ENCODE measurements at places on chromosomes 6 and 20.

DNA sequence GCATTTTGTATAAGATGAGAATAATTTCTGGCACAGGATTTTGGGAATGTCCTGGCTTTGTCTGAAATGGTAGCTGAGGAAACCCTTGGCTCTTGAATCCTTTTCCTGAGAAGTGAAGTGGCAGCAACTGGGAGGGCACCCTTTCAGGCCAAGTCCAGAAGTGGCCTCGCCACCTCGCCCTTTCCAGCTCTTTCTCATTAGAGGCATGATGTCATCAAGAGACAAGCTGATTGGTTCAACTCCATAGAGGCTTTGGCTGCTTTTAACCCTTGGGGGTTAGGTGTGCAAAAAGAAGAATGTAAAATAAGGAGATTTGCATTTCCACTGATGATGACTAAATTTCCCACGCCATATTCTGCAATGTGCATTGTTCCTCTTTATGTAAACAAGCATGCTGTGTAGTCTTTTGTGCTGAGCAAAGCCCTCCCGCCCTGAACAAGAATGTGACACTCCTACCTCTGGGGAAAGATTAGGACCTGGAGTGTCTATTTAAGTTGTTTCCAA is 116.5 kb downstream of the TCP11 start:
- DNase-seq = peak; percentile 29
- no peaks in the 10 kb centered on the region for H3K36me3 ChIP-seq
- peaks cover 32% of the 10 kb centered on the region for H3K4me1 ChIP-seq
- H3K27me3 ChIP-seq = no peaks in the 10 kb centered on the region
- H3K4me3 ChIP-seq = no peak overlapping the region

- H3K4me3 ChIP-seq = no peak overlapping the region
- H3K36me3 ChIP-seq = no peaks in the 10 kb centered on the region
- H3K4me1 ChIP-seq = no peaks in the 10 kb centered on the region
- no peaks in the 10 kb centered on the region for H3K27me3 ChIP-seq
Observed at GRCh38 chr6:4212588-4212987, 77.2 kb upstream of the ECI2 start.

GRCh38 chr20:23361119-23361475 is 885 bp upstream of the GZF1 start:
- no peaks in the 10 kb centered on the region for H3K36me3 ChIP-seq
- peak overlapping the region; percentile 96 for H3K27ac ChIP-seq
- no peak for DNase-seq
- peak overlapping the region; percentile 76 for H3K4me3 ChIP-seq

- H3K4me1 ChIP-seq = no peaks in the 10 kb centered on the region
- H3K4me3 ChIP-seq = no peak overlapping the region
- no peaks in the 10 kb centered on the region for H3K36me3 ChIP-seq
- DNase-seq = no peak
- no peaks in the 10 kb centered on the region for H3K27me3 ChIP-seq
Observed at GRCh38 chr6:141140905-141141304, 991.8 kb upstream of the GJE1 start.

DNA sequence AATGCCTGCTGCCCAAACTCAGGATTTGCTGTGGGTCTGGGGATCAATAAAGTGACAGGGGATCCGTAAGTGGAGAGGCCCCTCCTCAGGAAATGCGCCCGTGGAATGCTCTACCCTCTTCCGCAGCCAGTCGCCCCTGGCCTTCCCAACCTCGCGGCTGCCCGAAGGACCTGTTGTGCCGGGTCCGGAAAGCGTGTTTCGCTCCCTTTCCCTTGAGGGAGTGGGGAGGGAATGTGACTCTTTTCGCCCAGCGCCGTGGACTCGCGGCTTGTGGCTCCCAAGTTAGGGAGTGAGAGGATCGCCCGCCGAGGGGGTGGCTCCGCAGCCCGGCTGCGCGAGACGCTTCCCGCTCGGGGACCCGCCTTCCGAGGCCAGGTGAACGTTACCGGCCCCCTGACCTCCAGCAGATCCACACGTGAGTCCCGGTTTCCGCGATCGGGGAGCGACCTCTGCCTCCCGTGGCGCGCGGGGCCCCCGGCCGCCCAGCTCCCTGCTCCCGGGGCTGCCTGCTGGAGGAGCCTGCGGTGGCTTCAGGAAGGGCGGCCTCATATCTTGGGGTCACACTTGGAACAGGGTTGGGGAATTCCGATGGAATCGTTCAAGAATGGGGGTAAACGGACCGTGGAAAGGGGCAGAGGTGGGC is 666 bp downstream of the TPD52L1 start:
- no peak for DNase-seq
- H3K4me1 ChIP-seq = peaks cover 35% of the 10 kb centered on the region
- no peaks in the 10 kb centered on the region for H3K27me3 ChIP-seq
- peak overlapping the region; percentile 82 for H3K27ac ChIP-seq
- H3K4me3 ChIP-seq = peak overlapping the region; percentile 86
- no peaks in the 10 kb centered on the region for H3K36me3 ChIP-seq

- H3K4me1 ChIP-seq = no peaks in the 10 kb centered on the region
- H3K27me3 ChIP-seq = no peaks in the 10 kb centered on the region
- H3K4me3 ChIP-seq = no peak overlapping the region
- H3K36me3 ChIP-seq = 0 out of 2 replicates have a peak, but pooled peaks cover 11% of the 10 kb centered on the region
- no peak overlapping the region for H3K27ac ChIP-seq
Observed at GRCh38 chr20:34407962-34408474, 44.9 kb downstream of the ITCH start.

GRCh38 chr20:23043376-23043775 is 6.1 kb downstream of the THBD start:
- no peak overlapping the region for H3K4me3 ChIP-seq
- no peak overlapping the region for H3K27ac ChIP-seq
- no peak for DNase-seq
- H3K36me3 ChIP-seq = no peaks in the 10 kb centered on the region
- peaks cover 34% of the 10 kb centered on the region for H3K27me3 ChIP-seq

- DNase-seq = no peak
- H3K4me1 ChIP-seq = no peaks in the 10 kb centered on the region
- H3K36me3 ChIP-seq = no peaks in the 10 kb centered on the region
- H3K4me3 ChIP-seq = no peak overlapping the region
Observed at GRCh38 chr20:8434326-8434876, 302.3 kb downstream of the PLCB1 start.

GRCh38 chr6:152298055-152298647 is 339.0 kb downstream of the SYNE1 start:
- H3K27ac ChIP-seq = no peak overlapping the region
- DNase-seq = no peak
- H3K4me3 ChIP-seq = no peak overlapping the region
- no peaks in the 10 kb centered on the region for H3K4me1 ChIP-seq

DNA sequence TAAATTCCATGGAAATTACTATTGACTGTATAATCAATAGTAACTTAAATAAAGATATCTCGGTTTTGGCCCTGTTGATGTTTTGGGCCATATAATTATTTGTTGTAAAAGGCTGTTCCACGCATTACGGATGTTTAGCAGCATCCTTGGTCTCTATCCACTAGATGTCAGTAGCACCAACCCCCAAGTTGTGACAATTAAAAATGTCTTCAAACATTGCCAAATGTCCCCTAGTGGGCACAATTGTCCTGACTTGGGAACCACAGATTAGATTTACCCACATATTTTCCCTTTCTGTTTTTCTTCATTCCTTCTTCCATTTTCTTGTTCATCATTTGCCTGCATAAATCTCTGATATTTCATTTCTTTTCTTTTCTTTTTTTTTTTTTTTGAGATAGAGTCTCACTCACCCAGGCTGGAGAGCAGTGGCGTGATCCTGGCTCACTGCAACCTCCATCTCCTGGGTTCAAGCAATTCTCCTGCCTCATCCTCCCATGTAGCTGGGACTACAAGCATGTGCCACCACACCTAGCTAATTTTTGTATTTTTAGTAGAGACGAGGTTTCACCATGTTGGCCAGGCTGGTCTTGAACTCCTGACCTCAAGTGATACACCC is 13.6 kb upstream of the WFDC8 start:
- H3K36me3 ChIP-seq = no peaks in the 10 kb centered on the region
- H3K4me1 ChIP-seq = no peaks in the 10 kb centered on the region
- no peak overlapping the region for H3K27ac ChIP-seq
- H3K27me3 ChIP-seq = no peaks in the 10 kb centered on the region
- peak; percentile 83 for DNase-seq
- H3K4me3 ChIP-seq = no peak overlapping the region

DNA sequence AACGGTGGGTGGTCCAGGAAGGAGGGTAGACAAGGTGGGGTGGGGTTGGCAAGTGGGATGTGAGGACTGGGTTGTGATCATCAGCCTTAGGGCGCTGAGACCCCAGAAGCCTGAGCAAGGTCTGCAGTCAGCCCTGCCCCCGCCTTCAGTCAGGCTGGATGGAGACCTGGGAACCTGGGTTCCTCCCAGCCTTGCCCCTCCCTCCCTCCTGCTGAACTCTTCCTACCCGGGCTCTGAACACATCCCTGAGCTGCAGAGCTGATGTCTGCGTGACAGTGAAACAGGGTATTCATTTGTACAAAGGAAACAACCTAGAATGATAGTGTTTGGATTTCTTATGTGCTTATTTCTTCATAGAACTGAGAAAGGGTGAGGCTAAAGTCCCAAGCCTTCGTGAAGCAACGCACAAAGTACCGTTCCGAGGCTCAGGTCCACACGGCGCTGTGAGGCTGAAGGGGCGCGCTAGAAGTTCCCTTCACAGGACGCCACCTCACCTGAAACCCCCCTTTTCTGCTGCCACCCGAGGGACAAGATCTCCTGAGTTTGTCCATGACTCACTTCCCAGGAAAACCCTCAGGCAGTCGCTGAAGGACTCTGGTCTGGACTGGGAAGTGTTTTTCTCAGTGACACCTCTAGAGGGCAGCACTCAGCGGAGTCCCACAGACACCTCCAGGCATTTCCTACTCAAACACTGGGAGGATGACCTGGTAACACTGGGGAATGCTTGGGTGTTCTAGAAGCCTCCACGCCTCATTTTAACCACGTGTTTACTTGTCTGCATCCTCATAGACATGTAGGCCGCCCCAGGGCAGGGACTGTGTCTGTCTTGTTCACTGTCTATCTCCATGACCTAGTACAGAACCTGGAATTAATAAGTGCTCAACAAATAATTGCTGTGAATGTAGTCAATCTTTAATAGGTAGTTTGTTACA is 1.2 kb downstream of the GSTA5 start:
- DNase-seq = peak; percentile 70
- H3K27ac ChIP-seq = no peak overlapping the region
- no peaks in the 10 kb centered on the region for H3K4me1 ChIP-seq
- H3K27me3 ChIP-seq = no peaks in the 10 kb centered on the region

DNA sequence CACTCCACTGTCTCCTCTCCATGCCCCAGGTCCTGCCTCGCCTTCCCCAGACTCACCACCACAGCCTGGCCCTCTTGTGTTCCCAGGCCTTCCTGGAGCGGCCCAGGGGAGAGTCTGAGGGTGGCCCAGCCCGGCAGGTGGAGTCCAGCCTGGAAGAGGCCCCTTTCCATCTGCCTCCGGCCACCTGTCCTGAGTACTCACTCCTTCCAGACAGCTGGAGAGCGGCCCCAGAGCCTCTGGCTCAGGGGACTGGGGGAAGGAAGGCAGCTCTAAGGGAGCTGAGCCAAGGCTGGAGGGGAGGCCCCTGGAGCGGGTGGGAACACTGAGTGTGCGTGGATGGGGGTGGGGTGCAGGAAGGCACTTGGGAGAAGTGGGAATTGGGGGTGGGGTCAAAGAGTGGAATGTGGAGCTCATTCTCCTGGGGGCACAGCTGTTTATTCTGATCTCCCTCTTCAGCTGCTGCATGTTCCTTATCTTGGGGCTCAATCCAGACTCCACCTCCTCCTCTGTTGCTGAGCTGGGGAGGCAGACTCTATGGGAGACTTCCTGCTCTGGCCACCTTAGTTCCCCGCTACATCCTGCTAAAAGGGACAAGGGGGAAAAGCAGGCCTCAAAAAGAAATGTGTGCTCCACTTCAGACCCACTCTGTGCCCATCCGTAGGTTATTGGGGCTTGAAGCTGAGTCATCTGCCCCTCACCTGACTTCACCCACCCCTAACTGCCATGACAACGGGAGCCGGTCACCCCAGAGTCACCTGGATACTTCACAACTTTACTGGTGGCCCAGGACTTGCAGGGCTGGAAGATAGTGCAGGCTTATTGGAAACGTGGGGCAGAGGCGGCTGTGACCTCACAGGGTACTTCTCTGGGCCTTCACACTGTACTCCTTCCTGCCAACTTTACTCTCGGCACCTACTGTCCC is 19.5 kb upstream of the TAF8 start:
- H3K4me1 ChIP-seq = peaks cover 21% of the 10 kb centered on the region
- H3K4me3 ChIP-seq = no peak overlapping the region
- no peaks in the 10 kb centered on the region for H3K36me3 ChIP-seq
- DNase-seq = no peak

- DNase-seq = peak; percentile 70
- H3K36me3 ChIP-seq = no peaks in the 10 kb centered on the region
- no peaks in the 10 kb centered on the region for H3K27me3 ChIP-seq
- H3K27ac ChIP-seq = no peak overlapping the region
Observed at GRCh38 chr6:31058128-31058894, 48.0 kb downstream of the MUC22 start.

GRCh38 chr20:63574829-63575743 is 1.0 kb upstream of the HELZ2 start:
- H3K27me3 ChIP-seq = no peaks in the 10 kb centered on the region
- H3K4me3 ChIP-seq = peak overlapping the region; percentile 60
- DNase-seq = no peak
- peaks cover 12% of the 10 kb centered on the region for H3K4me1 ChIP-seq
- peak overlapping the region; percentile 44 for H3K27ac ChIP-seq

GRCh38 chr6:159844737-159845645 is 44.9 kb downstream of the PNLDC1 start:
- no peak for DNase-seq
- no peak overlapping the region for H3K4me3 ChIP-seq
- no peak overlapping the region for H3K27ac ChIP-seq
- no peaks in the 10 kb centered on the region for H3K4me1 ChIP-seq
- H3K36me3 ChIP-seq = no peaks in the 10 kb centered on the region

GRCh38 chr6:54541541-54541940 is 233.3 kb downstream of the TINAG start:
- no peak for DNase-seq
- no peak overlapping the region for H3K4me3 ChIP-seq
- no peaks in the 10 kb centered on the region for H3K4me1 ChIP-seq
- no peaks in the 10 kb centered on the region for H3K36me3 ChIP-seq
- H3K27me3 ChIP-seq = no peaks in the 10 kb centered on the region

DNA sequence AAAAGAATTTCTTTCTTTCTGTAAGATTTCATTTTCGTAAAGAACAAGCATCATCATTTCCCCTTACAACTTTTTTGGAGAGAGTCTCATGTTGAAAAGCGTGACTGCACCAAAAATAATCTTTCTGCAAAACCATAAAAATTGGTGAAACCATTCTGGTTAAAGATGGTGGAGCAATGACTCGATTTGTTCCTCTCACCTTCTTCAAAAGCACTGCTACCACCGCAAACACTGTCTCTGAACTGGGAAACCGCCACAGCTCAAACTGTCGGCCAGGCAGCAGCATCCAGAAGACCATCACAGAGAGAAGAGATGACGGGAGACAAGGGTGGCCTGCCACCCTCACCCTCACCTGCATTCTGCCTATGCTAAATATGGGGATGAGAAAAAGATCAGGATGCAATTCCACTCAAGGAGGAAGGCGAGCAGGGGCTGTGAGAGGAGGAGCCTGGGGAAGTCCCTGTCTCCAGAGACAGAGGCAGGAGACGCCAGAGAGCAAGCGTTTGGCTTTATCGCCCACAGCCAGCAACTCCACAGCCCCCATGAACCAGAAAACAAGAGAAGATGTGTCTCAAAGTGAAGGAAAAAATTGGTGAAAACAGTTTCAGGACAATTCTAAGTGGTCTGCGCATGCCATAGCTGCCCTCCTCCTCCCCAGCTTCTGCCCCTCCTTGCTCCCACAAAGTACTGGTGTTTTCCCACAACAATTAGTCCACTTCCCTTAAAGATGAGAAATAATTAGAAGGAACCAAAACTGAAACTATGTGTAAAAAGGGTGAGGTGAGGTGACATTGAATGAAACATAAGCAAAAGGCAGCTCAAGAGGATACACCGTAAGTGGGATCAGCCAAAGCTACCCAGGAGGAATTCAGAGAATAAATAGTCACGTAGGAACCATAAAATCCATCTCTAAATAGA is 255.5 kb downstream of the KIF16B start:
- H3K4me3 ChIP-seq = no peak overlapping the region
- no peak for DNase-seq
- no peaks in the 10 kb centered on the region for H3K36me3 ChIP-seq
- H3K27ac ChIP-seq = no peak overlapping the region
